Activated T-helper 2 cell treated with anti-CD3 and anti-CD28 coated beads, Interferon-gamma antibody, Interleukin-2, Interleukin-4, amounts not matched to agents 10 μg/mL and 5 μg/mL and 100 μg/mL, durations not matched to agents 14 hours and 24 hours and 36 hours (primary cell): ENCODE measurements at places on chromosomes 7 and 10.

GRCh38 chr10:123249894-123250293, 95.7 kb downstream of the BUB3 start:
- no peak for DNase-seq

DNA sequence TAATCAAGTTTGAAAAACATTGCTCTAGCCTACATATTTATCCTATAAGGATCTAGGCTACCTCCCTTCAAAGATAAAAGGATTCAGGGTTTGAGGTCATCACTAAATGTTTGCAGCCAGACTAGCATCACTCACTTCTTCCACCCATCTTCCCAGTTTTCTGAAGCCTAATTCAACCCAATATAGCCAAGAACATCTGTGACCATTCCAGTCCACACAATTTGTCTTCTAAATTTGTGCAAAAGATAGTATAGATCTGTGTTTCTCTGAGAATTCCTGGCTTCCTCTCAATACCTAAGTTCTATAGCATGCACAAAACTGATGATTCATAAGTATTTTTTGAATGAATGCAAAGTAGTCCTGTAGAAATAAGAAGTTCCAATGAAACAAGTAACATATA, 103.0 kb upstream of the CDK1 start:
- DNase-seq = no peak

DNA sequence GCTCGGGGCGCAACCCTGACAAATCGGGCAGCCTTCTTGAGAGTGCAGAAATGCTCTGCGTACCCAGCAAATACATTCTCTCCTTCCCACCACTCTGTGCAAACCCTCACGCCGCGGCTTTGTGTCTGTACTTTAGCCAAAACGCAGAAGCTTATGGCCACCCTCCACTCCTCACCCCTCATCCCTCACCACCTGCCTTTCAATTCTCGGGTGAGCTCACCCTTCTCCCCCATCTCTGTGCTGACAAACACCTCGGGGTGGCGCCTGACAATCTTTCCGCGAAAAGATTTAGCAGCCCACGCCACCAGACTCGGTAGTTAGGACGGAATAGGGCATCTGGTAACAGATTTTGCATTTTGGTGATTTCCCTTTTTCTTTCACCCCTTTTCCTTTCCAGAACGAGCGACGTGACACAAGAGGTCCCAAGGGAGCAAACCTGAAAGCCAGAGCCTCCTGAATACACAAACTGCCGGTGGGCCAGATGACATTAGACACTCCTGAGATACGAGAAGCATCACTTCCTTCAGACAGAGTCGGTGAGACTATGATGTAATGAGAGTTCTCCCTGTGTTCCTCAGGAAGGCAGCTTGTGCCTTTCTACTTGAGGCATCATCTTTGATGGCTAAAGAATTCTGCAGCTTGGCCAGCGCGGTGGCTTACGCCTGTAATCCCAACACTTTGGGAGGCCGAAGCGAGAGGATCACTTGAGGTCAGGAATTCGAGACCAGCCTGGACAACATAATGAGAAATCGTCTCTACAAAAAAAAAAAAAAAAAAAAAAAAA, 671 bp upstream of the ATAD1 start:
- peak; percentile 50 for DNase-seq

GRCh38 chr10:12538491-12538995, 189.2 kb downstream of the CAMK1D start:
- DNase-seq = no peak

DNA sequence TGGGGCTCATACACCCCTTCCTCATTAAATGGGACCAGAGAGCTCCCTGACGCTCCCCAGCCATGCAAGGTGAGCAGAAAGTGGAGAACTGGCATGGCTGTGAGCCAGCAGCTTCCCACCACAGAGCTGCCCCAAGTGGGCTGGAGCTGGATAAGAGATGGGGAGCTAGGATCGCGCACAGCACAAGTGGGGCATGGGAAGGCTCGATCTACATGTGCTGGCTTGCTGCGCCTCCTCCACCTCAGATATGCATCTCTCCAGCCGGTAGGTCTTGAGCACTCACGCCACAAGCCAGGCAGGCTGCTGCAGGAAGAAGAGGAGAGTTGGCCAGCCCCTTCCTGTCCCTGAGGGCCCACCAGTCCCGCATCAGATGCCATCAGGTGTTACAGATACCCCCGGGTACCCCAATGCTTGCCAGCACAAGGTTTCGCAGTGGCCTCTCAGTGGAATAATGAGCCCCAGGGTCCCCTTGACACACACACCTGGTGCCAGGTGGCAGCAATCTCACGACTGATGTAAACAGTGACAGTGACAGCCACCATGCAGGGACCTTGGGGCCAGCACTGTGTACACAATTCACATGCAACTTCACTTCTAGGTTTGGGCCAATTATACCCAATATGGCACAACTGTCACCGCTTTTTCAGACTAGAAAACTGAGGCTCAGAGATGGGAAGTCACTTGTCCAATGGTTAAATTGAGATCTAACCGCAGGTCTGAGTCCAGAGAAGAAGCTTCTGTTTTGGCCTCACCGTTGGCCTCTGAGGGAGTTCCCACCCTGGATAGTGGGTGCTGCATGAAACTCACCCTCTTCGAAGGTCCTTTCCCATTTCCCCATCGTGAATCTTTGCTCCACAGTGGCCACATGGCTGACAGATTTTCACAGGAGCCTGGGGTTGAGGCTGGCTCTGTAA, 79.3 kb downstream of the OAT start:
- no peak for DNase-seq

DNA sequence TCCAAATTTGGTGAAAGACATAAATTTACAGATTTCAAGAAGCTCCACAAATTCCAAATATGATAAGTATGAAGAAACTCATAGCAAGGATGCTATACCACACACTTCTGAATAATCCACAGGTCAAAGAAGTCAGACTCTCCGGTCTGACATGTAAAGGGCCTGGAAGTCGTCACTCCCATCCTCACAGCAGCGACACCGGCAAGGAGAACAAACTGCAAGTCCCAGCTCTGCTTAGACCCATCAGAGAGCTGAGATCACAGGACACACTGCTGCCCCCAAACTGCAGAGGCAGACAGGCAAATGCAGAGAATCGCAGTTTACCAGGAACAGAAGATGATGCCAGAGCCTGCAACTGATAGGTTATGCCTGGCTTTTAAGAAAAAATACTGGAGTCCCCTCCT, 62.0 kb downstream of the AMZ1 start:
- no peak for DNase-seq

GRCh38 chr7:43769281-43769680, 10.8 kb downstream of the BLVRA start:
- DNase-seq = no peak

DNA sequence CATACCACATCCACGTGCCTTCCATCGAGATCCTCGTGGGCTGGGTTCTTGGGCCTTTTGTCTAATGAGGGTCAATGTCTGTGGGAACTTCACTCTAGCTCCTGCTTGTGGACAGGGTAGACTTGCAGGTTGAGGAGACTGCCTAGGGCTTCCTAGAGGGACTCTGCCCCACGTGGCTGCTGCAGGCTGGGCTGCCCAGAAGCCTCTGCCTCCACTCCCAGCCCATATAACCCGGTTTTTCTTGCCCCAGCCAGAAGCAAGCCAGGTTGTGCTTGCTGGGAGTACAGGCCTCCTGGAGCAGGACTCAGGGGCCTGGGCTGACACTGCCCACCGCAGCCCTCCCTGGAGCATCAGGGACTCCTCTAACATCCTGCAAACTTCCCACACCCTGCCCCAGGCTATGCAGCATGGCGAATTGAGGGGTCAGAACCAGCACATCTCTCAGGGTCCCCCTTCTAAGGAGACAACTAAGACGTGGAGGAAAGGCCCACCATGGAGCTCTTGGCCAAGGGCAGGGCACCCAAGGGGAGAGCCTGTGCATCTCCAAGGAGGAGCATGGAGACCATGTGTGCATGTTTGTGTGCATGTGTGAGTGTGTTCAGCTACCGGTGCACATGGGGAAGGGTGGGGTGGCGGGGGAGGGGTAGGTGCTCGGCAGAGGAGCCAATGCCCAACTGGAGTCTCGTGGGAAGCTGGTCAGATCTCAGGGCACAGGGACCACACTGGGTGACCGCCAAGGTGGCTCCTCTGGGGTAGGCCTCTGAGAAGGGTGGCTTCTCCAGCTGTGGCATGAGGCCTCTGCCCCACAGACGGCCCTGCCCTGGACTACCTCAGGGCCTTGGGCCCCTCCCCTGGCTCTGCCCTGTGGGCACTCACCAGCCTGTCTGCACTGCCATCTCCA, 62.6 kb downstream of the RASGEF1A start:
- no peak for DNase-seq

- no peak for DNase-seq
These were observed 11.3 kb downstream of the CRYGN start for GRCh38 chr7:151428378-151429236.

DNA sequence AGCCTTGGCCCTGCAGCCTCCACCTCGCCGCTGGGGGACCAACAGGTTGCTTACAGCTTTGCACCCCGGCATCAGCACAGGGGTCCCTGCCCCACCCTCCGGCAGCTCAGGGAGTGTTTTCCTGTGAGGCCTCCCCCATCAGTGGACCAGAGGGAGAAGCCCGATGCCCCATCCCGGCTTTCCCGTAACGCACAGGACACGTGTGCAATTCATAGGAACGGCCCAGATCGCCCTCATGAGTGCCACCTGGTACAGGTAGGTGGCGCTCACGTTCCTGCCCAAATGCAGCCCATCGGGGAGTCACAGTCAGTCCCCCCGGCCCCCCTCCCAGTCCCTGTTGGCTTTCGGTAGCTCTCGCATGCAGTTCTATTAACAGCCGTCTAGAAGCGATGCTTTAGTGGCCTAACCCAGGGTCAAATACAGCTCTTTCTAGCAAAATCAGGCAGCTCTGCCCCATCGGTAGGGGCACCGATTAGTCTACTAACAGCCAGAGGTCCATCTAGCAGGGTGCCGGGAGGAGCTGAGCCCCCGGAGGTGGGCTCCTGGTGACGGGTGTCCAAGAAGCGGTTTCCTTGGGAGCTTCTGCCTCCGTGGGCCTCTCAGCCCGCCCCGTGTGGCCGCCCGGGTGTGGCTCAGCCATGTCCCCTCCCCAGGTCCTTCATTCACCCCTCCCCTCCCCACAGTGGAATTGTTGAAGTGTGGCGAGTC, 48.4 kb upstream of the GTF2IRD1 start:
- DNase-seq = no peak

GRCh38 chr10:130998046-130998435, 313.5 kb downstream of the TCERG1L start:
- DNase-seq = no peak

- DNase-seq = no peak
These were observed 39.8 kb downstream of the ASB4 start for GRCh38 chr7:95525503-95525902.

GRCh38 chr10:29713450-29713849, 78.7 kb upstream of the SVIL start:
- DNase-seq = no peak

GRCh38 chr7:44066494-44067063, 1.2 kb upstream of the PGAM2 start:
- no peak for DNase-seq
